ENCODE measurements at places on chromosomes 7 and 10. TPM values are rescaled to one million over a fixed set of nuclear protein-coding genes. Genes with fewer than 3 reads are reported as not detected.

The DENND2A gene
- not detected for total RNA-seq

GRCh38 chr10:63058236-63058635 is 74.9 kb upstream of the NRBF2 start:
- H3K4me3 ChIP-seq, result no peak overlapping the region
- no peaks in the 10 kb centered on the region for H3K4me1 ChIP-seq
- no peaks in the 10 kb centered on the region for H3K36me3 ChIP-seq
- peaks cover 11% of the 10 kb centered on the region for H3K27me3 ChIP-seq
- H3K27ac ChIP-seq, result no peak overlapping the region

The HOXA2 gene
- not detected for total RNA-seq

DNA sequence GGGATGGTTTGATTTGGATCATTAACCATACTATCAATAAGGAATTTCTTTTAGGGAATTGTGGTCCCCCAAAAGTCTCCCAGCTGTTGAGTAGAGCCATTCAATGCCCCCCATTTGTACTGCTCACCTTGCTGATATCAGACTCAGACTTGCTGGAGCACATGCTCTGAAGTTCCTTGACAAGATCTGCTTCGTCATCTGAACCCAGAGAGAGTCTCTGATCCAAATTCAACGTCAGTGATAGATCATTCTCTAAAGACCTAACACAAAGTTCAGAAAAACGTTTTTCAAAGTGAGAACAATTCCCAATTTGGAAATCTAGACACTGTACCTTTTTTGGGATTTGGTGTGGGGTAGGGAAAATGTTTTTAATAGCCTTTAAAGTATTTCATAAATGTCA is 153.9 kb downstream of the CTTNBP2 start:
- no peaks in the 10 kb centered on the region for H3K4me1 ChIP-seq
- H3K27me3 ChIP-seq, result no peaks in the 10 kb centered on the region
- no peak for DNase-seq
- H3K4me3 ChIP-seq, result no peak overlapping the region
- H3K27ac ChIP-seq, result no peak overlapping the region
- H3K36me3 ChIP-seq, result no peaks in the 10 kb centered on the region

- H3K27me3 ChIP-seq, result no peaks in the 10 kb centered on the region
- no peak for DNase-seq
- H3K36me3 ChIP-seq, result no peaks in the 10 kb centered on the region
- no peak overlapping the region for H3K4me3 ChIP-seq
- H3K27ac ChIP-seq, result no peak overlapping the region
- H3K4me1 ChIP-seq, result no peaks in the 10 kb centered on the region
Measured at GRCh38 chr10:65805511-65805910, 1120.3 kb upstream of the LRRTM3 start.

DNA sequence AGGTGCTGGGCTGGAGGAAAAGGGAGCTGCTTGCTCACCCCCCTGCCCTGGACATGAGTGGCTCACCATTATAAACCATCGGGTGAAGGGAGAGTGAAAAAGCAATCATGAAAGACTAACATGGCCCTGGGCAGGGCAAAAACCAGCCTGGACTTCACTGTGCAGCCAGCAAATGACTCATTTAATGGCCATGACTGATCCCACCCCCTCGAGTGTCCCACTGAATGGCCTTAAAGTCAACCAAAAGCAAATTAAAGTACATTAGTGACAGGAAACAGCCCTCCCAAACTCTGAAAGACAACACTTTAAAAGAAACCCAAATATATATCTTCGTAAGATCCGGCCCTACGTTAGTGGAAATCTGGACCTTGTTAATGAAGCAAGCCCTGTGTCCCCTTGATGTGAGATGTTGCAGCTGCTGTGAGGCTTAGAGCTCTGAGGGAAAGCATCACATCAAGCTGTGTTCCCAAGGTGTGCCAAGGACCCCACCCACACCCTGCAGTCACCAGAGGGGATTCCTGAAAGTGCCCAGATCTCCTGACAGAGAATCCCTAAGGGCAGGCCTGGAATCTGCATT is 31.2 kb downstream of the ADCYAP1R1 start:
- H3K4me1 ChIP-seq, result no peaks in the 10 kb centered on the region
- H3K36me3 ChIP-seq, result no peaks in the 10 kb centered on the region
- no peak for DNase-seq
- H3K27me3 ChIP-seq, result peaks cover 6% of the 10 kb centered on the region
- H3K27ac ChIP-seq, result no peak overlapping the region

- H3K27ac ChIP-seq, result no peak overlapping the region
- no peaks in the 10 kb centered on the region for H3K27me3 ChIP-seq
- DNase-seq, result no peak
- H3K36me3 ChIP-seq, result peaks cover 6% of the 10 kb centered on the region
- no peak overlapping the region for H3K4me3 ChIP-seq
Measured at GRCh38 chr7:153475239-153475638, 577.0 kb upstream of the DPP6 start.

GRCh38 chr10:77305650-77306632 is 331.7 kb downstream of the KCNMA1 start:
- H3K36me3 ChIP-seq, result no peaks in the 10 kb centered on the region
- H3K4me1 ChIP-seq, result no peaks in the 10 kb centered on the region
- DNase-seq, result no peak
- H3K27ac ChIP-seq, result no peak overlapping the region
- H3K27me3 ChIP-seq, result peaks cover 14% of the 10 kb centered on the region

- H3K36me3 ChIP-seq, result no peaks in the 10 kb centered on the region
- no peak for DNase-seq
- no peak overlapping the region for H3K27ac ChIP-seq
- H3K27me3 ChIP-seq, result no peaks in the 10 kb centered on the region
- no peaks in the 10 kb centered on the region for H3K4me1 ChIP-seq
Measured at GRCh38 chr10:52623761-52624160, 148.8 kb downstream of the MBL2 start.
